ENCODE measurements at places on chromosomes 1 and 21.
A peak's percentile ranks its signal among the peaks of the same experiment; 100 is the strongest.

DNA sequence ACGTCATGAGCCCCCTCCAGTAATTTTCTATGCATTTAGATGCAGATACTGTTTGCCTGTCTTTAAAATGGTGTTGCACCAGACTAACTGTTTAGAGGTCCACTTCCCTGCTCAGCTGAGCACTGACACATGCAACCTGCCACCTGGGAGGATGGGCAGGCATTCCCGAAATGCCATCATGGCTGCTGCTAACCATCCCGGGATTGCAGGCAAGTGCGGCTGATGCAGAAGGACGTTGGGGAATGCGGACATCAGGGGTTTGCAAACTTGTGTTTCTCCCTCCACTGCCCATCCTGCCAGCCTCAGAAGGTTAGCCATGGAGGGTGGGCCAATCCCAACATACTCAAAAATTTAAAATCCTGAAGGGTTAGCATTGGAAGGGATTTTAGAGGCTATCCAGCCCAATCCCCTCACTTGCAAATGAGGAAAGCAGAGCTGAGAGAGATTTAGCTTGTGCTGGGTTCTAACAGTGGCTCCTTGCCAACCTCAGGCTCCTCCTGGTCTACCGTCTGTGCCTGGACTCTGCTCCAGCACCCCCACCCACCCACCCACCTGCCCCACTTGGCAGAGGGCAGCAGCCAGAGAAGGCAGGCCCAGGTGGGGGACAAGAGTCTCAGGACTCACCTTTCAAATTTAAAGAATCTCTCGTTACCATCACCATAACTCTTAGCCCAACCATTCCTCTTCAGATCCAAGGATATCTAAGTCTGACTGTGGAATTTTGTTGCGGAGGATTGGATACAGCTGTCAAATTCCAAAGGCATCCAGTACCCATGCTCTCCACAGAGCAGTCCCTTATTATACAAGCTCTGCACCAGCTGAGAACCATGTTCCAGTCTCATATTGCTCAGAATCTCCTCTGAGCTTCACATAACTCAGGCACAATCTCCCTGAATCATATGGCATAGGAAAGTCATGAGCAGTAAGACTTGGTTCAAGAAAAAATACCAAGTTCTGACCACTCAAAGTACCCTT lies 34.2 kb downstream of the HIVEP3 start:
- no peak for DNase-seq

- no peak for DNase-seq
These were observed 40.6 kb upstream of the GPR153 start for GRCh38 chr1:6301526-6301925.

- no peak for DNase-seq
These were observed 232.3 kb upstream of the USP24 start for GRCh38 chr1:55447488-55447887.

DNA sequence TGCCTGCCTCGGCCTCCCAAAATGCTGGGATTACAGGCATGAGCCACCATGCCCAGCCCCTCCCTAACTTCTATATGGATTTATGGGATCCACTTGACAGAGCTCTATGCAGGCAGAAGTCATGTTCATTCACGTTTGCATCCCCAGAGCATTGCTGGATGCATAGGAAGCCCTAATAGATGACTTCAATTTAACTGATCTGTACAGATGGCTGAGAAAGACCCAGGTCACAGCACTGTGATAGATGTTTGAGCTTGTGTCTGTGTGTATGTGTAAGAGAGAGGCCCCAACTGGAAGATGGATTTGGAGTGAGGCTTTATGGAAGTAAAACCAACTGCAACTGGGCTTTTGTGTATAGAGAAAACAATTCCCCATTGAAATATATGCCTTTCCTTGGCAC lies 30.9 kb upstream of the PLXNA2 start:
- no peak for DNase-seq

DNA sequence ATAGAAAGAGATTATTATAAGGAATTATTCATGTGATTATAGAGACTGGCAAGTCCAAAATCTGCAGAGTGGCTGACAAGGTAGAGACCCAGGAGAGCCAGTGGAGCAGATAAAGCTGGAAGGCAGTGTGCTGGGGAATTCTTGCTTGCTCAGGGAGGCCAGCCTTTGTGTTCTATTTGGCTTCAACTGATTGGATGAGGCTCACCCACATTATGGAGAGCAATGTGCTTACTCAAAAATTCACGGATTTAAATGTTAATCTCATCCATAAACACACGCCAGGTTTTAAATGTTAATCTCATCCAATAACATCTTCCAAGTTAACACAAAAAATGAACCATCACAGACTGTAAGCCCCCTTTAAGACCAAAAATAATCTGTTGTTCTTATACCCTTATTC lies 30.2 kb upstream of the PHGDH start:
- no peak for DNase-seq

GRCh38 chr1:29875557-29876028 lies 639.3 kb downstream of the PTPRU start:
- peak; percentile 65 for DNase-seq

DNA sequence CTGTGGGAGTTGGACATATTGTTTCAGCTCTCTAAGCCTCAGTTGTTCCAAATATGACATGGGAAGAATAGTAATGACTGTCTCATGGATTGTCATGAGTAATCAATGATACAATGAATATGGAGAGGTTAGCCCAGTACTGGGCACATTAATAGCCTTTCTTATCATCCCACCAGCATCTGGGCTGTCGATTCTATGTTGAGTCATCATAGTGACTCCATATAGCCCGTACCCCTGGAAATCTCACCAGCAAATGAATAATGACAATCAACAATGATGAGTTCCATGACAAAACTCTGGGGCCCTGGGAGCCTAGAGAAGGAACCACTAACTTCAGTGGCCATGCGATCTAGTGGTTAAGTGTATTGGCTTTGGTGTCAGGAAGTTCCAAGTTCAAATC lies 39.7 kb upstream of the GJB5 start:
- DNase-seq: no peak

GRCh38 chr21:14543983-14544382 lies 2.1 kb downstream of the SAMSN1 start:
- DNase-seq: no peak

GRCh38 chr1:30822966-30823581 lies 65.5 kb upstream of the LAPTM5 start:
- DNase-seq: no peak

DNA sequence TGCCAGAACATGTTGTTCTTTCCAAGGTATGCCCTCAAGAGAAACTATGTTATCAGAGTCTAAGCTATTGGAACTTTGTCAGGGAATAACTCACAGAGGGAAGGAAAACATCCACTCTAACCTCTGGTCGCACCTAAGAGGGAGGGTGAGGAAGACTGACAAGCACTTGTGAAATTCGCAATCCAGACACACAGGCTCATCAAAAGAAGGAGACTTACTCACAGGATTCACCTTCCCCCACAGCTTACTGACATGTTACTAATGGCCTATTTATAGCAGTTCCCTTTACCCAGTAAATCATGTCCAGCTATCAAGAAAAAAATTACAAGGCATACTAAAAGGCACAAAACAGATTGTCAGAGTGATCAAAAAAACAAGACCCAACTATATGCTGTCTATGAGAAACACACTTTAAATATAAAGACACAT lies 36.9 kb downstream of the WDR64 start:
- no peak for DNase-seq

GRCh38 chr21:29490016-29490415 lies 191.3 kb downstream of the BACH1 start:
- DNase-seq: no peak

DNA sequence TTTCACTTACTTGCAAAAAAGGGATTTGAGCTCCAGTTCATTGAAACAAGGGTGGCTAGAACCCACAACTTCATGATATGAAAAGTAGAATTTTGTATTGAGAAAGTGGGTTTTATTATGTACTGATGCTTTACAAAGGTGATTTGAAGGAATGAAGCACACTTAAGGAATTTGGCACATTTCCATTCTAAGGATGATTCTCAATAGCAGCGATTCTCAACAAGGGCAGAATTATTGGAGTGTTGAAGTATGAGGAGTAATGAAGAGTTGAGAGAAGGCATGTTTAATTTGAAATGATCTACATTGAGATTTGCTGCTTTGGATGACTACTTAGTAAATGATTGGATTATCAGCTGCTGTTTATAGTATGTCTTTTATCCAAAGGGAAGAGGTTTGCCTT lies 54.7 kb downstream of the FNBP1L start:
- no peak for DNase-seq

- no peak for DNase-seq
These were observed 606.1 kb upstream of the USP24 start for GRCh38 chr1:55821234-55821633.

DNA sequence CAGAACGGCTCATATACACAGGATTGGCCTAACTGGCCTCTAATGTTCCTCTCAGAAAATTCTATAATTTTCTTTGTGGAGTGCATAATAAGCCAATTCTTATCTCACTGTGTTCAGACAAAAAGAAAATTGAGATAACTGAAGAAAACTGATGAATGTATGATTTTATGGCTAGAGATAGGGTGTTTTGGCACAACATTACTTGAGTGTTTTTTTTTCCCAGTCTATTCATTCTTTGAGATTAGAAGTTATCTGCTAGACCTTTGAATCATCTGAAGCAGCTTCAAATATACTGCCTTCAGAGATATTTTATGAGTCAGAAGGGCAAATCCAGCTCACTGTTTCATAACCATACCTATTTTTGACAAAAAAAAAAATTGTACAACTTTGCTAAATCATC lies 85.6 kb downstream of the VAV3 start:
- DNase-seq: no peak

Measured in NCI-H2081 (cell line).